Renal cortex interstitium (tissue), 15 donors: ENCODE measurements at places on chromosomes 3 and 15.

DNA sequence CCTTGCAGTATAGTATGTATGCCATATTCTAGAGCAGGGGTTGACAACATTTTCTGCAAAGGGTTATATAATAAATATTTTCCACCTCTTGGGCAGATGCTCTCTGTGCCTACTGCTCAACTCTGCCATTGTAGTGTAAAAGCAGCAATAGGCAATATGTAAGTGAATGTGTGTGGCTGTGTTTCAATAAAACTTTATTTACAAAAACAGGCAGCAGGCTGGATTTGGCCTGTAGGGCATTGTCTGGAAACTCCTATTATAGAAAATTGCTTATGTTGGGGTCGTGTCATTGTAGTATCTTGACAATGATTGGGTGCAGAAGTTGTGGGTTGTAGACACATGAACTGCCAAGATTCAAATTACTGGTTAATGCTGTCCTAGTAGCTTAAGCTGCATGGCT lies 153.6 kb upstream of the CNTN3 start:
- DNase-seq = no peak

DNA sequence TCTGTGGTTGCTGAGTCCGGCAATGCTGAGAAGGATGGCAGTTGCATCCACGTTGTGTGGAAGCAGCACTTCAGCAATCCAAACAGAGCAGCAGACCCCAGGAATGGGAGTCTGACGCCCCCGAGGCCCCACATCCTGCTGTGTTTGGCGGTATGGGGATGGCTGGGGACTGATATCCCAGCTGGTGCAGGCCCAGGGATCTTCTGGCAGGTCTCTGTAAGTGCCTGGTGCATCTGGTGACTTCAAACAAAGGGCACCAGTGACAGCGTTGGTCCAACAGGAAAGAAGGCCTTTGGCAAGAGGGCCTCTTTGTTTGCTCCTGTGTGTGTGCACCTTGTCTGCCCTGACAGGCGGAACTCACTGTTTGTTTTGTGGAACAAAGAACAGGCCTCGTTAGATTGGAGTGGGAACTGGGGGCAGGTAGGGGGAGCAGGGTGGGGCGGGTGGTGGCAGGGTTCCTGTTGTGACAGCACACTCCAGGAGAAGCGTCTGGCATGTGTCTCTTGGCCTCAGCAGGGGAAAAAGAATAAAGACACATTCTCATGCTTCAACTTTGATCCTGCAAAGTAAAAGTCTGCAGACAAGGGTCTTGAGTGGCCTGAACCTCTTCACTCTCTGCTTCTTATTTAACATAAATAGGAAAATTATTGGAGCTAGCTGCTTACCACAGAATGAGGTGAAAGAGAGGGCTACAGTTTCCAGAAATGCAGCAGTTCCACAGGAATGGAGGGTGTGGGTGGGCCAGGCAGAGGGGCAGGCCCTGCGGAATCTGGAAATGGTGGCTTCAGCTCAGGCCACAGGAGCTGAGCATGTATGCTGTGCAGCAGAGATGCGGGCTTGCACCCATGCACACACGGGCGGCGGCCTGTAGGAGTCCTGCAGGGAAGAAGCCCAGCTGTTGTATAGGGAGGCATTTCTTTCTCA lies 94.5 kb upstream of the MYZAP start:
- DNase-seq = no peak

- no peak for DNase-seq
These were observed 59.1 kb upstream of the UBE3A start for GRCh38 chr15:25497934-25498333.

GRCh38 chr15:56813995-56814394 lies 80.7 kb upstream of the ZNF280D start:
- DNase-seq = no peak

GRCh38 chr3:117735481-117736101 lies 1026.0 kb downstream of the TUSC7 start:
- DNase-seq = no peak
